Midbrain (tissue), 1 donor: ENCODE measurements at places on chromosomes 13 and 19.

DNA sequence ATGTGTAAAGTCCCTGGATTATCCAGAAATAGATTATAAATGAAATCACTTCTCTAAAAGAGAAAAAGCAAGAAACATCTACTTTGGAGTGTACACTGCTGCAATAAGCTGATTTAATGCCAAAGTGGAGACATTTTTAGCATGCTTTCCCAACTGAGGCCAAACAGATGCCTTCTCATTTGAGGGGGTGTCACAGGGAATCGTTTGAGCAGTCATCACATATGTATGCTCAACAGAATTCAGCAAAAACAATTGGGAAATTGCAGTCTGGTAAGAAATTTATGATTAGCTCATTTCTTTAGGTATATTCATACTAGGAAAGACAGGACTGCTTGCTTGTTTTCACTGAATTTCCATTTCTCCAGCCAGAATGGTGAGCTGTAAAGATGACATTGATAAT is 27.3 kb upstream of the TPP2 start:
- no peak for DNase-seq

GRCh38 chr13:110509971-110510786 is 51.3 kb downstream of the RAB20 start:
- DNase-seq, result no peak

- no peak for DNase-seq
Observed at GRCh38 chr19:30482956-30483355, 110.8 kb downstream of the ZNF536 start.

DNA sequence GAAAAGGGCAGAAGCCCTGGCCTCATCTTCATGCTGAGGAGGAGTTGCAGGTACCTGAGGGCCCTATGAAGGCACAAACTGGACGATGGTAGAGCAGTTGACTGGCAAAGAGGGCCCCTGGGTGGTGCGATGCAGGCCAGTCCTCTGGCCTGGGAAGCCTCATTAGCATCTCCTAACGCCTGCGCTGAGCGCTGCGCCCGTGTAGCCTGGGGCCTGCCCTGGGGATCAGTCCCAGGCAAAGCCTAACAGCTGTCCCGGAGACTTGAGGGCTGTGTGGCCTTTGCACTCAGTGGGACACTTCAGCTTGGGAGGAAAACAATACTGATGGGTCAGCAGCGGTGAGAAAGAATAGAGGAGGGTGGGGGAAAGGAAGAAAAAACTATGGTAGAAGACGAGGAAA is 187.7 kb downstream of the RAP2A start:
- no peak for DNase-seq

- DNase-seq, result no peak
Observed at GRCh38 chr13:87123987-87124784, 547.0 kb upstream of the SLITRK5 start.

- peak; percentile 85 for DNase-seq
Observed at GRCh38 chr19:55216461-55217198, 7.3 kb upstream of the PTPRH start.

- DNase-seq, result no peak
Observed at GRCh38 chr19:52444506-52444905, 8.8 kb upstream of the ZNF578 start.

GRCh38 chr13:112574416-112574815 is 13.5 kb downstream of the TUBGCP3 start:
- no peak for DNase-seq

DNA sequence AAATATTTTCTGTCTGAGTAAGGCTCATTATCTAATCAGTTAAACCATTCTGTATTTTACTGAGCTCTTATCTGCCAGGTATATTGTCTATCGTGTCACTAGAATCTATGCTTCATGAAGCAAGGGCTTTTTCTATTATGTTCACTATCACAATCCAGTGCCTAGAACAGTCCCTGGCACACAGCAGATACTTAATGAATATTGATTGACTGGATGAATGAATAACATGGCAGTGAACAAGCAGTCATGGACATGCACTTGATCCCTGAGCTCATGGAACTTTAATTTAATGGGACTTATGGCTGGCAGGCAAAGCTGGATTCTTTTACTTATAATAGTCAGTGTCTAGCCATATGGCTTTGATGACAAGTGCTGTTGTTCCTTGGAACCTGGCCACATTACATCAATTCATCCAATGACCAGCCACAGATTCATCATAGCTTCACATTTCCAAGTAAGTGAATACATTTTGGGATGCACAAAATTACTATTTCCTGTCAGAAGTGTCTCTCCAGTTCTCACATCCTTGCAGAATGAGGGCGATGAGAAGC is 214.8 kb downstream of the COG6 start:
- DNase-seq, result no peak

DNA sequence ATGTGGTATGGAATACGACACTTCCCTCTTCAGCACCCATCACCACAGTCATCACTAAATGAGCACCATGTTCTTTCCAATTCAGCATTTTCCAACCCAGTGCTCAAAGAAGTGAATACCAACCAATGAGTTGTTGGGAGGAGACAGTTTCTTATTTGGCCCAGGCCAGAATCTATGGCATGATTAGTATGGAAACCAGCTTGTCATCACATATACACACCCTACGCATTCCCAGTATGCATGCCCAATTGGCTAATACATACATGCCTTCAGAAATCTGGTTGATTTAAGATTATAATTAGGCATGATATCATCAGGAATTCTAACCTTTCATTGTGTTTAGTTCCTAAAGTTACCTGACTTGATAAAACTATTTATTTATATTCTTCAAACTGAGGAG is 430.0 kb downstream of the DIAPH3 start:
- no peak for DNase-seq

GRCh38 chr19:16142032-16142580 is 1.4 kb upstream of the HSH2D start:
- no peak for DNase-seq

DNA sequence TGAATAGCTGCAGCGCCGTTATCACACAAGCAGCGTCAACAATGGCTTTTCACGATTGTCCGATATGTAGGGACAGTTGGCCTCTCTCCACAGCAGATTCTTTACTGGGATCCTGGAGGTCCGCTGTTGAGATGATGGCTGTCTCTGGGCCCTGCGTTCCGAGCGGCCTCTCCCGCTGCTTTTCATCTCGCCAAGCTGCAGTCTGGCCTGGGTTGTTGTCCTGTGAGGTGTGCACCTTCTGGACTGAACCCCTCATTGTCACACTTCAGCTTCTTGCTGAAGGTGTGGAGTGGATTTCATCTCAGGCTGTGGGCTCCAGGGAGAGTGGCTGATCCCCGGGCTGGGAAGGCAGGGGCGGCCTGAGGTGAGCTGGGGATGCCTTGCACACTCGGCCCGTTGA is 9.6 kb downstream of the UPF1 start:
- no peak for DNase-seq

GRCh38 chr13:107138486-107138885 is 570.5 kb upstream of the ARGLU1 start:
- no peak for DNase-seq

GRCh38 chr19:45253396-45254027 is 2.4 kb downstream of the MARK4 start:
- no peak for DNase-seq

DNA sequence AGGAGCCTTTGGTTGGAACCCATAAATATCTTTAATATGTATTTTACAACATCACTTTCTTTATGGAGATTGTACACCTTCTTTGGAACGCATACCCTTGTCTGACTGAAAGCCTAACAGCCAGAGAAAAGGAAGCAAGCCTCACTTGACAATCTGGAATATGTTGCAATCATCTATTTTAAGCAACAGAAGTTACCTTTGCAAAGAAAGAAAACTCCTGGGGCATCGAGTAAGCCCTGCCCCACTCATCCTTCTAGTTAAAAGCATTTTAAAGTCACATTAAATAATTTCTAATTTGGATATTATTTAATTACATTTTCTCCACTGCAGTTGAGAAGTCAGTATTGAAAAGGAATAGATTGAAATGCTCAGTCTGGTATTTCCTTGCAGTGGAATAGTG is 542.7 kb downstream of the MYO16 start:
- DNase-seq, result no peak

- peak; percentile 55 for DNase-seq
Observed at GRCh38 chr19:1237754-1238368, at the start of gene CBARP. Gene CBARP (minus strand): TSS chr19:1238005. CDS start chr19:1236100, 1,905 bp downstream.

DNA sequence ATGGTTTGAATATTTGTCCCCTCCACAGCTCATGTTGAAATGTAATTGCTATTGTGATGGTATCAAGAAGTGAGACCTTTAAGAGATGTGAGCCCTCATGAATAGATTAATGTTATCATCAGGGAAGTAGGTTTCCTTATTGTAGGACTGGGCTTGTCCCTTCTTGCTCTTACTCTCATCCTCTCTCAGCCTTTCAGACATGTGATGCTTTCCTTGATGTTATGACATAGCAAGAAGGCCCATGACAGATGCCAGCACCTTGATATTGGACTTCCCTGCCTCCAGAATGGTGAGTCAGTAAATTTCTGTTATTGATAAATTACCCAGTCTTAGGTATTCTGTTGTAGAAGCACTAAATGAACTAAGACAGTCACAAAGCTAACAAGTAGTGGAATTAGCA is 5.7 kb upstream of the ZMYM2 start:
- DNase-seq, result no peak

GRCh38 chr19:36423925-36424324 is 5.5 kb upstream of the ZFP82 start:
- no peak for DNase-seq

- DNase-seq, result no peak
Observed at GRCh38 chr19:56101746-56102535, 19.2 kb downstream of the ZNF787 start.

GRCh38 chr19:38361633-38362075 is 12.7 kb upstream of the PSMD8 start:
- DNase-seq, result peak; percentile 21

GRCh38 chr13:80753866-80754265 is 412.9 kb upstream of the SPRY2 start:
- DNase-seq, result no peak

DNA sequence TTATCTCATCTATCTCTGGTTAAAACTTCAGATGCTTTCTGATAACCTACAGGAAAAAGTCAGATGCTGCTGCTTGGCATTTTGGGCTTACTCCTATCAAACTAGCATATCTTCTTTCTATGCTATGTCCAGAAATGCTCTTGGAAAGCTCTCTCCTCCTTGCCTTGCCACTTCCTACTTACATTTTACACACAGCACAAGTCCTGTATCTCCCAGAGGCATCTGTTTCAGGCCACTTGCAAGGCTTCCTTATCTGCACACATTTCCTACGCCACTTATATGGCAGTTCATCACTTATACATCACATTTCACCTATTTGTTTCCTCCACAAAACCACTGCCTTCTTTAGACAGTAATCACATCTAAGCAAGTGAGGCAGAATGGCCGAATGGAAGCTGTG is 220.3 kb downstream of the DNAJC15 start:
- no peak for DNase-seq

DNA sequence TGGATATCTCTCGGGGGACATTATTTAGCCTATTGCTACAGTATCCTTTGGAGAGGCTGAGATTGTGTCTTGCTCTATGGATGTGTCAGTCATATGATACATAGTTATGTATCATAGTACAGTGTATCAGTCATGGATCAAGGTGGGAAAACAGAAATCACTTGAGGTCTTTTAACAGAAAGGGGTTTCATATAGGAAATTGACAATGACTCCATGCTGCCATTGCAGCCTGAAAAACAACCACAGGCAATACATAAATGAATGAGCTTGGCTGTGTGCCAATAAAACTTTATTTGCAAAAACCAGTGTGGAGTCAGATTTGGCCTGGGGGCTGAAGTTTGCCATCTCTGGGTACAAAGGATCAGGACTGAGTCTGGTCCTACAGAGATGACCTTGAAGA is 35.4 kb downstream of the COLGALT1 start:
- DNase-seq, result no peak

DNA sequence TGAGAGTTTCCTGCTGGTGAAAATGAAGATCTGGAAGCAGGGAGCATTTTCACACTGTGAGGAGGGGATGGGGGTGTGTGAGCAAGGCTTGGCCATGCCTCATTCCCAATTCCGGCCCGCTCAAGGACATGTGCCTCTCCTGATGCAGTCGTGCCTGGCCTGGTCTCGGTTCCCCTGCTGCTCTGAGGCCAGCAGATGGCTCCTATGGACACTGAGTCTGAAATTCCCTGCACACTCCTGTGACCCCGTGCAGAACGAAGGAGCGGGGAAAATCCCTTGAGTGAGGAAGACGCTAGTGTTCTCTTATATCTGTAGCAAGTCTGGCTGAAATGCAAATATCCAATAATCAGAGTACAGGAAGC is 363 bp upstream of the ZNF763 start:
- no peak for DNase-seq

GRCh38 chr13:113403255-113404104 is 39.5 kb upstream of the GRTP1 start:
- no peak for DNase-seq

DNA sequence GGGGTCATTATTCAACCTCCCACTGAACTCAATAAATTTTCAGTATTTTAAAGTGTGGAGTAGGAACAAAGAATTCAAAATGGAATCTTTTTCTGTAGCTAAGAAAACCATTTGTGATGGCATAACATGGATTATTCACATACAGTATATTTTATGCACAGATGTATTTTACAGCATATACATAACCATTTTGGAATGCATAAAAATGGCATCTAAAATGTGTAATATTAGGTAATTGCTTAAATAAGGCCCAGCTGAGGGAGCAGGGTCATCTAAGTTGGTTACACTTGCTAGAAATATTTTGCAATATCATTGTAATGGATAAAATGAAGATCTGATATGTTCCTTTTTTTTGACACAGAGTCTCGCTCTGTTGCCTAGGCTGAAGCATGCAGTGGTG is 146.9 kb downstream of the LMO7 start:
- no peak for DNase-seq

DNA sequence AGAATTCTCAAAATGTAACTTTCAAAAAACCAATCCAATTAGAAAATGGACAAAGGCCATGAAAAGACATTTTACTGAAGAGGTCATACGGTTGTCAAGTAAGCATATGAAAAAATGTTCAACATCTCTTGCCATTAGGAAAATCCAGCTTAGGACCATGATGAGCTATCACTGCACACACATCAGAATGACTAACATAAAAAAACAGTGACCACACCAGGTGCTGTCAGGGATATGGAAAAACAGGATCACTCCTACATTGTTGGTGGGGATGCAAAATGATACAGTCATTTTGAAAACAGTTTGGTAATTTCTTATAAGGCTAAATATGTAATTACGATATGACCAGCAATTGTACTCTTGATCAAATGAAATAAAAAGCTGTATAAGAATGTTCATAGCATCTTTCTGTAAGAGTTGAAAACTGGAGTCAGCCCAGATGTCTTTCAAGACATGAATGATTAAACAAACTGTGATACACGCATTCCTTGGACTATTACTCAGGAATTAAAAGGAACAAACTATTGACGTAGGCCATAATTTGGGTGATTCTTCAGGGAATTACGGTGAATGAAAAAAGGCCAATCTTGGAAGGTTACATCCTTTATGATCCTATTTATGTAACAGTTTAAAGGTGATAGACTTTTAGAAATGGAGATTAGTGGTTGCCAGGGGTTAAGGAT is 26.9 kb upstream of the RCBTB2 start:
- DNase-seq, result no peak

DNA sequence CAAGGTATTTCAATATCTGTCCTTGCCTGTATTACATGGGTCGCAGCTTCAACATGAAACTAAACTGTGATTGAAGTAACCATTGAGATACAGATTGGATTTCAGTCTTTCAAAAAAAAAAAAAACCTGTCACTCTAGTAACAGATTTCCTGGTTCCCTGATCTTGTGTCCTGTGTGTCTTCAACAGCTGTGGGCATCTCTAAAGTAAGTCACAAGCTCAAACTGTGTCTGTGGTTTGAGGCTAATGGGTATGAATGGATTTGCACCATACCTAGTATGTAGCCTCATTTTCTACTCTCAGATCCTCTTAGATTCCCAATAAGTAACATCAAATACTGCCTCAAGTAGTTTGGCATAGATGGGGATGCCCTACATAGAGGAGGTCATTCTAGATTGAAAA is 300.1 kb downstream of the COG6 start:
- DNase-seq, result no peak
